ENCODE measurements at places on chromosomes 12 and 14.

- H3K27me3 ChIP-seq, result no peaks in the 10 kb centered on the region
- no peak for DNase-seq
- H3K4me1 ChIP-seq, result no peaks in the 10 kb centered on the region
- no peaks in the 10 kb centered on the region for H3K36me3 ChIP-seq
- no peak overlapping the region for H3K27ac ChIP-seq
- H3K4me3 ChIP-seq, result no peak overlapping the region
These were observed 89.6 kb upstream of the ATF7IP start for GRCh38 chr12:14275886-14276285.

DNA sequence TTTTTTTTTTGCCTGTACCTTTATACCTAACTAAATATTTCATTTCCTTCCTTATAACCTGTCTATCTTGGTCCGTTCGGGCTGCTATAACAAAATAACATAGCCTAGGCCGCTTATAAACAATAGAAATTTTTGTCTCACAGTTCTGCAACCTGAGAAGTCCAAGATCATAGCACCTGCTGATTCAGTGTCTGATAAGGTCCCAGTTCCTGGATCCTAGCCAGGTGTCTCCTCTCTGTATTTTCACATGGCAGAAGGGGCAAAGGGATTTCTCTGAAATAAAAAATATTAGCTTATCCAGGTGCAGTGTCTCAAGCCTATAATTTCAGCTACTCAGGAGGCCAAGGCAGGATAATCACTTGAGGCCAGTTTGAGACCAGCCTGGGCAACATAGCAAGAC, 1046.6 kb upstream of the USP15 start:
- H3K4me1 ChIP-seq, result no peaks in the 10 kb centered on the region
- H3K36me3 ChIP-seq, result no peaks in the 10 kb centered on the region
- no peak for DNase-seq
- H3K27me3 ChIP-seq, result no peaks in the 10 kb centered on the region
- H3K27ac ChIP-seq, result no peak overlapping the region

DNA sequence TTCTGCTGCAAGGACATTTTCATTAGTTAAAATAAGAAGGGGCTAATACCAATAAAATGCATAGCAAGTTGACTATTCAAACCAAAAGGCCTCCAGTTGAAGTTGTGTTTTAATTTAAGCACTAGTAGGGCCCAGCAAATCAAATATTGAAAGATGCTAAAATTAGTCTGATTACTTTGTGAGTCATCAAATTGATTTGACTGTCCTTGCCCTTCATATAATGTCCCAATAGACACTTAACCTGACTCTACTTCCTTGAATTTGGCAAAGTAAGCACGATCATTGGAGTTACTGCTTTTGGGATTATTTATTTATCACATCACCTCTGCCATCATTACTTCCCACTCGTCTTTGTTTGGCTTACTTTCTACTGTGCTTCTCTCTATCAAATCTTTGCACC, 798.5 kb downstream of the DIO2 start:
- no peaks in the 10 kb centered on the region for H3K36me3 ChIP-seq
- 0 out of 2 replicates have a peak, but pooled peaks cover 9% of the 10 kb centered on the region for H3K4me1 ChIP-seq
- no peak overlapping the region for H3K27ac ChIP-seq
- no peak for DNase-seq

- no peaks in the 10 kb centered on the region for H3K27me3 ChIP-seq
- H3K36me3 ChIP-seq, result peaks cover 11% of the 10 kb centered on the region
- no peak overlapping the region for H3K27ac ChIP-seq
- H3K4me3 ChIP-seq, result no peak overlapping the region
These were observed 6.5 kb upstream of the PNMA1 start for GRCh38 chr14:73720636-73721035.

- no peak overlapping the region for H3K4me3 ChIP-seq
- 0 out of 2 replicates have a peak, but pooled peaks cover 3% of the 10 kb centered on the region for H3K4me1 ChIP-seq
- no peaks in the 10 kb centered on the region for H3K36me3 ChIP-seq
- DNase-seq, result no peak
These were observed 68.9 kb downstream of the CMKLR1 start for GRCh38 chr12:108270035-108270848.

GRCh38 chr12:43973385-43973784, 137.5 kb downstream of the TMEM117 start:
- no peaks in the 10 kb centered on the region for H3K4me1 ChIP-seq
- DNase-seq, result no peak
- H3K27ac ChIP-seq, result no peak overlapping the region

DNA sequence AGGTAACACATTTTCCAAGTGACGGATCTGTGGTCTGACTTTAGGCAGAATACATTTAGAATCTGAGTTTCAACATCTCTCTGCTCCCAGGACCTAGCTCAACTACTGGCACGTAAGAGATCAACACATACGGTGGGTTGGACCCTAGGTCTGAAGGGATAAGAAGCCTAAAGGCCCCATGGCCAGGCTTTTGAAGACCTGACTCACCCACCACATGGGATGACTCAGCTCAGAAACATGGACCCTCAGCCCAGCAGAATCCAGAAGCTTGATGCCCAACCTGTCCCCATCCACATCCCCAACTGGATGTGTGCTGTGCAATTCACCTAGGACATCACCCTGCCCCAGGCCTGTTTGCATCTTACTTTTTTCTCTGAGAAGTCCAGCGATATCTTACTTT, 770.2 kb downstream of the BCL11B start:
- DNase-seq, result no peak
- no peaks in the 10 kb centered on the region for H3K4me1 ChIP-seq
- H3K36me3 ChIP-seq, result no peaks in the 10 kb centered on the region
- no peak overlapping the region for H3K4me3 ChIP-seq
- no peaks in the 10 kb centered on the region for H3K27me3 ChIP-seq
- no peak overlapping the region for H3K27ac ChIP-seq

DNA sequence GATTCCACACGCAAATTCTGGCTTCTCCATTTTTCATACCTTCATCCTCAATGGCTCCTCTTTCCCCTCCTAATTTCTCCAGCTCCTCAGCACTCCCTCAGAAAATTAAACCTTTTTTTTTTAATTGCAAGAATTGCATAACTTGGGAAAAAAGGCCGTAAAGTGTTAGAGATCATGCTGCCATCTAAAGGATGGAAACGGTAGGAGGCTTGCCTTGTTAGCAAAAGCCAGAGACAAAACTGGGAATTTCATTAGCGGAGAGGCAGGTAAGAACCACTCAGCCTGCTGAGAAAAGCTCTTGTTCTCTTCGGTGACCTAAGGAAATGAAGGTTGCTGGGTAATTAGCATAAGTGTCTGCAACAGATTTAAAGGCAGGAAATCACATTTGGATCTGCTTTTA, 204.3 kb downstream of the AEBP2 start:
- H3K27ac ChIP-seq, result no peak overlapping the region
- no peak overlapping the region for H3K4me3 ChIP-seq
- DNase-seq, result no peak
- H3K4me1 ChIP-seq, result no peaks in the 10 kb centered on the region

- DNase-seq, result no peak
- H3K36me3 ChIP-seq, result no peaks in the 10 kb centered on the region
- H3K4me3 ChIP-seq, result no peak overlapping the region
- no peaks in the 10 kb centered on the region for H3K27me3 ChIP-seq
- peaks cover 4% of the 10 kb centered on the region for H3K4me1 ChIP-seq
These were observed 2.9 kb downstream of the PRPF40B start for GRCh38 chr12:49626169-49626835.

- H3K36me3 ChIP-seq, result no peaks in the 10 kb centered on the region
- no peak overlapping the region for H3K4me3 ChIP-seq
- H3K27ac ChIP-seq, result no peak overlapping the region
- H3K27me3 ChIP-seq, result no peaks in the 10 kb centered on the region
- H3K4me1 ChIP-seq, result peaks cover 31% of the 10 kb centered on the region
These were observed 24.1 kb downstream of the DUSP16 start for GRCh38 chr12:12538535-12538934.

DNA sequence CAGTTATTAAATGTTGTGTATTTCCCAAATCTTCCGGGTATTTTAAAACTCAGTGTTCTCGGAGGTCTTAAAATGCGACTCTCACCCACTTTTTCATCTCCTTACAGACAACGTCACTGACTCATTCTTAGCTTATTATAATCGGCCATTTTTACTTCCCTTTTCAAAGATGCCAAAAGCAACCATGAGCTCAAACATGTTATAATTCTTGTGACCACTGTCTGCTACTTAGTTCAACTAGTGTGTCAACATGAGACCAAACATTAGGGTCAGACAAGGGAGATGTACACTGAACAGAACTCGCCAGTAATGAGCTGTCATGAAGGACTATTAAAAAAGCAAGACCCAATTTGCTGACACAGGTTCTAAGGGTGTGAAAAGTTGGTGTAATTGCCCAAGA, 4.2 kb upstream of the GRIP1 start:
- no peak for DNase-seq
- no peaks in the 10 kb centered on the region for H3K4me1 ChIP-seq
- no peaks in the 10 kb centered on the region for H3K27me3 ChIP-seq
- no peak overlapping the region for H3K4me3 ChIP-seq
- no peak overlapping the region for H3K27ac ChIP-seq

DNA sequence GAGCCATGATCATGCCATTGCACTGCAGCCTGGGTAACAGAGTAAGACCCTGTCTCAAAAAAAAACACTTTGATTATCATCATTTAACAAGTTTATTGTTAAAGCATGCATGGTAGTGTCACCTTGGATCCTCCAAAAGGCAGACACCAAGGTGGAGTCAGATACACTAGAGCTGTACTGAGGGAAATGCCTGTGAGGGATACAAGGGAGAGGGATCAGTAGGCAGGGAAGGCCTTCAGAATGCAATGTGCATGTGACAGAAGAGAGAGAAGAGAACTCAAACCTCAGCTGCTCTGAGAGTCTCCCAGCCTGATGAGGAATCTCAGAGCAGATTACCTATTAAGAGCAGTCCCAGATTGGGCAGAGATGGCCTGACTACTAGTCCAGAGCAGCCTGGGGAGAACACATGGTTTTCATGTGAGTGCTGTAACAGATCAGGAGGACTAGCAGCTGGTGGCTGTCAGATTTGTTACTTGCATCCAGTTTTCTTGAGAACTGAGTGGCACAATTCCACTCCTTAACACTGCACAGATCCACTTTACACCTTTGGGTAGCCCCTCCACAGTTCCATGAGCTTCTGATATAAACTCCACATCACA, 38.0 kb upstream of the A2ML1 start:
- H3K27me3 ChIP-seq, result no peaks in the 10 kb centered on the region
- H3K27ac ChIP-seq, result no peak overlapping the region
- H3K4me3 ChIP-seq, result no peak overlapping the region
- H3K4me1 ChIP-seq, result no peaks in the 10 kb centered on the region
- H3K36me3 ChIP-seq, result no peaks in the 10 kb centered on the region

DNA sequence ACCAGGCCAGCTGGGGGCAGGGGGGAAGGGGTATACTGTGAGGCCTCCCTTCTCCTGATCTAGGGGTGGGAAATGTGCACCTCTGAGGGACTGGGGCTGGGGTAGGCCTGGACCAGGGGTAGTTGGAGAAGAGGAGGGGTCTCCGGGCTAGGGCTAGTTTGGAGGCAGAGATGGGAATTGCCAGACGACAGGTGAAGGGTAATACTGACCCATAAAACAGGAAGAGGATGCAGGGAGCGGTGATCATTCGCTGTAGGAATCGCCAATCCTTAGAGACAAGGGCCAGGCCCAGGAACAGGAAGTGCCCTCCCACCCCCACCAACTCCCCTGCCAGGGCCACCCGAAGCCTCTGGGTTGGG, 4.4 kb downstream of the SLC22A17 start:
- no peak overlapping the region for H3K27ac ChIP-seq
- no peaks in the 10 kb centered on the region for H3K36me3 ChIP-seq
- H3K4me3 ChIP-seq, result no peak overlapping the region
- peaks cover 3% of the 10 kb centered on the region for H3K4me1 ChIP-seq
- no peaks in the 10 kb centered on the region for H3K27me3 ChIP-seq
- no peak for DNase-seq
